ENCODE measurements at places on chromosomes 12 and 14.

DNA sequence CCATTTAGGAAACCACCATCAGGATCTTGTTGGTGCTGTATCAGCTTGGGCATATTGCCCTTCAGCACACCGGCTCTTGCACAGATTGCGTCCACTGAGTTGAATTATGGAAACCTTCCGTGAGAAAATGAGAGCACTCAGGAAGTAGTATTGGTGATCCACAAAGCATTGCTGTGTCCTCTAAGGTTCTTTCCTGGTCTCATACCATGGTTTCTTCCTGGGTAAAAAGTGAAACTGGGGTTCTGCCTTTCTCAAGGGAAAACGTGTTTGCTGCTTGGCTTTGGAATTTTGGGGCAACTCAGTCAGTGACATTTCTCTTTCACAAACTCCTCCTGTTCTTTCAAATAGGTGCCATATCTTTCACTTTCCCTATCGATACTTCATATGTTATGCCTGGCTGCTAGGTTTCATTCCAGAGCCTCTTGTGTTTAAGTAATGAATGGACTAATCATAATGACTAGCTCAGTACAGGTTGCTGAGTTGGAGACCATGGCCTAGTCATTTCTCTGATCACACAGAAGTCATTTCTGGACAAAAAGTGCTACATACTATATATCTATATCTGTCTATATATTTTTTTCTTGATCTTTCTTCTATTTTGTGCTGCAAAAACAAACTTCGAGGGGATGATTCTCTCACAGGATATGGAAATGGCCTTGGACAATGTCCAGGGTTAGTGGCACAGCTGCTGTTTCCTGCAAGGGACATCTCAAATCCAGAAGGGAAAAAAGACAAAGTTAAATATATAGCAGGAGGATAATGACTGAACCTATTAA, 423.4 kb downstream of the ZFP36L1 start:
- DNase-seq, result no peak

DNA sequence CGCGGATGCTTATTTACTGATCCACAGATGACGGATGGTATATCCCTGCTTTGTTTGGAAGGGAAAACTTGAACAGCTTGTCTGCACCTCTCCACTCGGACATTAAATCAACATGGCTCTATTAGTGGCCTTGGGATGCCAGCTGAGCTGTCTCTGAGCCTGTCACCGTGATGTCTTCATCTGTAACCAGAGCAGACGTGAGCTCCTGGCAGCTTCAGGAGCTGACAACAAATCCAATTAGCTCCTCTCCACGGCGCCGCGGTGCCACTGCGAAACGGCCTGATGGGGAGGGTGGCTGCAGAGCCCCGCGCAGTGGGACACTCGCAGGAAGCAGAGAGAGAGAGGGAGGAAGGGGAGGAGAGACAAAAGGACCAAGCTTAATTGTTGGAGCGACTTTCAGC, 112.3 kb downstream of the PAPOLA start:
- no peak for DNase-seq

GRCh38 chr14:73889376-73889775, 2.7 kb downstream of the ZNF410 start:
- DNase-seq, result no peak

DNA sequence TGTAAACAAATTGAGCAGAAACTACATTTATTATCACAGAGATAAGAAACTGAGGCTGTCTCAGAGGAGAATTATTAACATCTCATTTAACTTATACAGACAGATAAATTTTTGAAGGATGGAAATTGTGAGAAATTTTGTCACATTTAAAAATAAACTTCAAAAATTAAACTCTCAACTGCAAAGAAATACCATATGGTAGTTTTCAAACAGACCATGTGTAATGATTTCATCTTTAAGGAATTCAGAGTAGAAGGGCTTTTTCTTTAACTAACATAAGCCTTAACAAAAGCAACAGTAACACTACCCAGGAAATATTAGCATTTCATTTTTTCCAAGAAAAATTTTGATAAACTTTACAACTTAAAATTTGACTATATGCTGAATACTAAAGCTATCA, 26.6 kb downstream of the NUP37 start:
- DNase-seq, result no peak

- DNase-seq, result no peak
These were observed 133.2 kb downstream of the SLC35F4 start for GRCh38 chr14:57732463-57733285.

- DNase-seq, result no peak
These were observed 67.2 kb downstream of the TBC1D30 start for GRCh38 chr12:64891629-64892028.

GRCh38 chr12:100069795-100070194, 72.9 kb downstream of the BLTP3B start:
- DNase-seq, result no peak
